Left cardiac atrium (tissue), 4 donors: ENCODE measurements at places on chromosomes 16 and 17.
A peak's percentile ranks its signal among the peaks of the same experiment; 100 is the strongest.

DNA sequence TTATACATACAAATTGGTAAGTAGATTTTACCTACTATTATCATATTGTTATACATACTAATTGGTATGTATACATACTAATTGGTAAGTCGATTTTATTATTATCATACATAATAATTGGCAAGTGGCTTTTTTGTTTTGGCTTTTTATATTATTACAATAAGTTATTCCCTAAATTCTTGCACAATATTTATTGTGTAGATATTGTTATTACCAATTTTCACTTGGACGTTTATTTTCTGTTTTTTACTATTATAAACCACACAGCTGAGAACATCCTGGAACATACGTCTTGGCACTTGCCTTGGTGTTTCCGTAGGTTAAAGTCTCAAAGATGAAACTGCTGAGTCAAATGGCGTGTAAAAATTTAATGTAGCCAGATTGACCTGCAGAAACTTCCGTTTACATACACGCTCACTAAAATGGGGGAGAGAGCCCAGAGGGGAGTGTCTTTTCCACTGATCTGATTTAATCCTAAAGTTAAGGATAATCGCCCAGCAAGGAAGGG, 18.9 kb downstream of the GNGT2 start:
- no peak for DNase-seq

DNA sequence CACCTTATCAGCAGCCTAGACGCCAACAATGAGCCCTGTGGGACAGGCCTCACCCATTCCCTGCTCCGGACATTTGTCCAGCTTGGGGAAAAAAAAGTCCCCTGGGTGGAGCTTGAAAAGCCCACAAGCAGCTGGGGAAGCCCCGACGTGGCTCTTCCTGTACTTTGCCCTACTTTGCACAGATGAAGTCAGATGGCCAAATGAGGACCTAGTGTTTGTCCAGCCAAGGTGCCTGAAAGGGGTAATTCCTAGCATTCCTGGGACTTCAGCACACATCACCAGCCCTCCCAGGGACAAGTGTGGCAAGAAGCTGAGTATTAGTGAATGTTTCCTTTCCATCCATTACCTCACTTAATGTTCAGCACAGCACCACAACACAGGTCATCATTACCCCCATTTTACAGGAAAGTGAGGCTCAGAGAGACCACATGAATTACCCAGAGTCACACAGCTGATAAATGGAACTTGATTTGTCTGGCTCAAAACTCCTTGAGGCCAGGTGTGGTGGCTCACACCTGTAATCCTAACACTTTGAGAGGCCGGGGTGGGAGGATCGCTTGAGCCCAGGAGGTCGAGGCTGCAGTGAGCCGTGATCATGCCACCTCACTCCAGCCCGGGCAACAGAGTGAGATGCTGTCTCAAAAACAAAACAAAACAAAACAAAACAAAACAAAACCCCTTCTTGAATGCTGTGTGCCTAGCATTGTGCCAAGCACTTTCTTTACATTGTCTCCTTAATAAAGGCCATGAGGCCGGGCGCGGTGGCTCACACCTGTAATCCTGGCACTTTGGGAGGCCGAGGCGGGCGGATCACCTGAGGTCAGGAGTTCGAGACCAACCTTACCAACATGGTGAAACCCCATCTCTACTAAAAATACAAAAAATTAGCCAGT, 19.9 kb upstream of the PLLP start:
- DNase-seq, result peak; percentile 60

DNA sequence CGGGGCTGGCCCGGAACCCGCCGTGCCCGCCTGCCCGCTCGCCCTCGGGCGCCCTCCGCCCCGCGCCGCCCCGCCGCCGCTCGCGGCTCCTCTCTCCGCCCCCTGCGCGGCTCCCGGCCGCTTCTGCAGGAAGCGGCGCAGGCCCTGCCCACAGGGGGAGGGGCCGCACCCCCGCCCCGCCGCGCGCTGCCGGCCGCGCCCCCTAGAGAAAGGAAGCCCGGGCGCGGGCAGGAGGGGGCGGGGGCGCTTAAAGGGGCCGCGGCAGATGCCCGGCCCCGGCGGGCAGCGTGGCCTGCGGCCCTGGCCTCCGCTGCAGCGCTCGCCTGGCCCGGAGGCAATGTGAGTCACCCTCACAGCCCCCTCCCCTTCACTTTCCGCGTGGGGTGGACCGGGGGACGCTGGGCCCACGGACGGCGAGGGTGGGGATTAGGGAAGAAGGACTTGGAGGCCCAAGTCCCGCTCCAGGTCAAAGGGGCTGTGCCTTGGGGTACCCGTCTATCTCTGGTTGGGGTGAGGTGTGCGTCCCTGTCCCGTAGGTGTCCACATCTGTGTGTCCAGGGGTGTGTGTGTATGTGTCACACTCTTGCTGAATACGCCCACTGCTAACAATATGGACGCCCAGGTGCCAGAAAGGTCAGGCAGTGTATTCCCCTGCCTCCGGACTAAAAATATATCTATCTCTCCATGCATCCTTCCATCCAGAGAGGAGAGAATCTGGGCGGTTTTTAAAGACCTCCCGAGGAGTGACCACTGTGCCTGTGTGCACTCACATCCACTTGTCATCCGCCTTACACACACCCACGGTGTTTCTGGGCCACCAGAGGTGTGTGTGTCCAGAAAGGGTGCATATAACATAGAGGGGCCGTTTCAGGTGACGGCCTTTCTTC, at the start of gene GIT1:
GIT1 (minus strand) TSS at position 125 of the 887 bp plus-strand sequence. CDS start 270 bp downstream, outside the sequence.
- peak; percentile 89 for DNase-seq

- DNase-seq, result no peak
These were observed 29.6 kb downstream of the XPO6 start for GRCh38 chr16:28182183-28182582.

DNA sequence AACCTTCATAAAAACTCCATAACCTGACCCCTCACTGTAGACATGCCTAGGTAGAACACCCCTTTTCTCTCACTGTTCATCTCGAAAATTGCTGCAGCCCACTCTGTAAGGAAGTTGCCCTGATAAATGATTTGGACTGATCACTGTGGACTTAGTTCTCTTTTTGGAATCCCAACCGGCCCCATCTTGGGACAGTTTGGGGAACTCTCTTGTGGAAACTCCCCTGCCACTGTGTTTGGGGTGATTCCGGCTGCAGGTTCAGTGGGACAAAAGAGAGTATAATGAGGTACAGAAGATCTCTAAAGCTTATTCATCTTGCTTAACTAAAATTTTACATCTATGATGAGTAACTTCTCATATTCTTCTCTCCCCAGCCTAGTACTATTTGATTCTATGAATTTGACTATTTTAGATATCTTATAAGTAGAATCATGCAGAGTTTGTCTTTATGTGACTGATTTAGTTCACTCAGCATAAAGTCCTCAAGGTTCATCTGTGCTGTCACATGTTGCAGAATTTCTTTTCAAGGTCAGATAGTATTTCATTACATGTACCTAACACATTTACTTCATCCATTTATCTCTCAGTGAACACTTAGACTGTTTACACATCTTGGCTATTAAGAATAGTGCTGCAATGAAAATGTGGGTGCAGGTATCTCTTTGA, 84.9 kb downstream of the ABCA8 start:
- DNase-seq, result no peak

GRCh38 chr16:57830890-57831484, 28.7 kb upstream of the KIFC3 start:
- DNase-seq, result no peak

- no peak for DNase-seq
These were observed 106.3 kb downstream of the SMG6 start for GRCh38 chr17:2197271-2197670.

GRCh38 chr17:27319541-27320221, 25.8 kb downstream of the WSB1 start:
- DNase-seq, result peak; percentile 67
